ENCODE measurements at places on chromosomes 12 and 14.

DNA sequence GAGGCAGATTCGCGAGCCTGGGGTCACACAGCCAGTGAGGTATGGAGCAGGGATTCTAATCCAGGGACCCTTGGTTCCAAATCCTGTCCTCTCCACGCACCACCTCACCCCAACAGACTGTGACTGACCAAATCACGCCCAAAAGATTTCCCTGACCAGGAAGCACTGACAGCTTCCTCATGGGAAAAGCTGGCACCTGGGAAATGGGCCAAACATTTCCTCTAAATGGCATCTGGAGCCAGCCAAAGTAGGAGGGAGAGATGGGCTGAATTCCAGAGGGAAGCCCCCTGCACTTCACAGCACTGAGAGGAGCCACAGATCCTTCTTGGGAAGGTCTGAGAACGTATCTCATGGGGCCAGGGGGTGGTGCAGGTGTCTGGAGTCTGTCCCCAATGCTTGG lies 28.8 kb downstream of the CCDC92 start:
- no peak for DNase-seq

GRCh38 chr12:109944561-109945359 lies 44.7 kb downstream of the TCHP start:
- DNase-seq, result no peak

DNA sequence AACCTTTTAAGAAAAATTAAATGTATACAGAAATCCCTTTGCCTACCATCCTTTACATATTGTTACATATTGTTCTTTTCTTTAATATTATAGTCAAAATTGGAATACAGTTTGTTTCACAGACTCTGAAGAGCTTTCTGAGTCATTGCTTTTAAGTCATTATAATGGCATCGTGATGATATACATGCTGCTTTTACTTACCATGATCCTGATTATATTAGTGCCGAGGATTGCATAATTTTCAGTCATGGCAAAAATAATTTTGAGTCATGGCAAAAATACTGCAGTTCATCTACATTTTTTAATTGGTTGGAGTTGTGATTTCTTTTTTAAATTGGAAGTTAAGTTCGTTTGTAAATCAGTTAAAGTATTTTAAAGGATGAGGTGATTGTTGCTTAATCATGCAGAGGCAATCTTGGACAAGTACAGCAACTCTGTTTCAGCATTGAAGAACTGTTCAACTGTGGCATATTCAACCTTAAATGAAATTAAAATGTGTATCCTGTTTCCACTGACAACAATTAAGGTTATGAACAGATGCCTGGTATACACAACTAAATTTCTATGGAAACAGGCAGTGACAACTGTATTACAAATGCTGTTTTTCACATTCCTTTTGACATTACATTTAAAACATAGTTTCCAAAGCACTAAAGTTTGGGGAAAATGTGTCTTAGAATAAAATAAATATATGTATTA lies 142.3 kb downstream of the PCNX1 start:
- no peak for DNase-seq

- DNase-seq, result no peak
Observed at GRCh38 chr12:107992870-107993451, 136.1 kb upstream of the WSCD2 start.

- no peak for DNase-seq
Observed at GRCh38 chr14:30443368-30444007, 115.5 kb upstream of the G2E3 start.

DNA sequence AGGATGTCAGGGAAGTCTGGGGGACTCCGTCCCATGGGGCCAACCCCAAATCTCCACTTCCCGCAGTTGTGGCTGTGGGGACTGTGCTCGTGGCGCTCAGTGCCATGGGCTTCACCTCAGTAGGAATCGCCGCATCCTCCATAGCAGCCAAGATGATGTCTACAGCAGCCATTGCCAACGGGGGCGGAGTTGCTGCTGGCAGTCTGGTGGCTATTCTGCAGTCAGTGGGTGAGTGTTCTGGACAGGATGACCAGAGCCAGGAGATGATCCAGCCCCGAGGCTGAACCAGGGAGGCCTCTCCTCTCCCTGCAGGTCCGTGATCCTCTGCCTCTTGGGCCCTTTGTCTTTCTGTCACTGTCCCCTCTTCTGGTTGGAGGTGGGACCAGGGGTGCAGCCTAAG lies 8.8 kb upstream of the IFI27 start:
- DNase-seq, result no peak

- DNase-seq, result no peak
Observed at GRCh38 chr12:11879306-11879705, 191.4 kb upstream of the BCL2L14 start.

GRCh38 chr12:111298582-111299436 lies 70.1 kb downstream of the PHETA1 start:
- DNase-seq, result no peak

- DNase-seq, result no peak
Observed at GRCh38 chr12:57473886-57474285, 5.8 kb downstream of the ARHGAP9 start.

- DNase-seq, result no peak
Observed at GRCh38 chr12:105226219-105226618, 9.8 kb downstream of the APPL2 start.

DNA sequence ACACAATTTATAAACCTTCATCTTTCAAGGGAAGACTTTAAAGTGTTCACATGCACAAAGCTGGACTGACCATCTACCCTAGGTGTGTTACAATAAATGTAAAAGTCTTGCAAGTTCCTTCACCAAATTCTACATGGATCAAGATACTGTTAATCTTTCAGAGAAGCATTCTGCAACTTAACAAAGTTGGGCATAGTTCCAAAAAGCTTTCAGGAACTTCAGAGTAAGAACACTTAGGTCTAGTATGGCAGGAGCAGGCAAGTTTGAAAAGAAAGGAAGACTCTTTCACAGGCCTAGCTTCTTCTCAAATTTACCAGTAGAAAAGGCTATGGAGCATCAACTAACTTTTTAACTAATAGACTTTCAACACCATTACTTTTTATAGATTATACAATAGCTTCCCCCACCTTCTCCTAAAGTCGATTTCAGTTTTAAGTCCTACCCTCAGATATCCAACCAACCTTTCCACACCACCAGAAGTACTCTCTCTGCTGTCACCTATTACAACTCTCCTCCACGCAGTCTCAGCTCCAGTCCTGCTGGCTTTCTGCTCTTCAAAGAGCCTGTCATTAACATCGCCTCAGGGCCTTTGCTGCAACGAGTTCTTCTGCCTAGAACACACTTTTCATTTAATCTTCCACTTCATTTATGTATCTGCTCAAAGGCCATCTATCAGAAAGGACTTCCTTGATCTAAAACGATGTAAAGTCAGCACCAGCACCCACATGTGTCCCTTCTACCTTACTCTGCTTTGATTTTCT lies 333.9 kb downstream of the CEP128 start:
- DNase-seq, result no peak

- no peak for DNase-seq
Observed at GRCh38 chr12:95548056-95548538, 3.2 kb downstream of the USP44 start.

- DNase-seq, result no peak
Observed at GRCh38 chr12:32047357-32048212, 59.1 kb upstream of the BICD1 start.

DNA sequence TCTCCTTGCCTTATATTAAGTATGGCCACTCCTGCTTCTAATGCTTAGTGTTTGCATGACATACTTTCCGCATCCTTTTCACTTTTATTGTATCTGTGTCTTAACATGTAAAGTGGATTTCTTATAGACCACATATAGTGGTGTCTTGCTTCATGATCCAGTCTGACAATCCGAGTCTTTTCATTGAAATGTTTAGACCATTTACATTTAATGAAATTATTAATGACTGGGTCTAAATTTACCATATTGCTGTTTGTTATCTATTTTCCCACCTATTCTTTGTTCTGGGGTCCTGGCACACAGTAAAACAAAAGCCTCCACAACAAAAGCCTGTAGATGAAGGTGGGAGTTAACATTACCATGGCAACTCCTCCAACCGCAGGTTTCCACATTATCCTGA lies 22.9 kb downstream of the ERH start:
- no peak for DNase-seq

GRCh38 chr14:104972301-104973134 lies 5.7 kb downstream of the AHNAK2 start:
- no peak for DNase-seq

DNA sequence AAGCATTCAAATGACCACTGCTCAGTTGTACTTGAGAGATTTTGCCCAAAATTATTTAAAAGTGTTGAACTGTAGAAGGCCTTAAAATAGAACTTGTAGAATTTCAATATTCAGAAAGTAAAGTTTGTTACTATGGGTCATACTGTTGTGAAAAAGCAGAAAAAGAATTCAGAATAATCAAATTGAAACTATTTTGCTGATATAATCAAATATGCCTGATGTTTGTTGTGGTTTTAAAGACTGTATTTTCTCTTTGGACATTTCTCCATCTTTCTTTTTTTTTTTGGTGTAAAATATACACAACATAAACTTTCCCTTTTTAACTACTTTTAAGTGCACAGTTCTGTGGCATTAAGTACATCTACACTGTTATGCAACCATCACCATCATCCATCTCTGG lies 374.7 kb downstream of the APAF1 start:
- no peak for DNase-seq

- no peak for DNase-seq
Observed at GRCh38 chr12:45402288-45402687, 186.4 kb downstream of the ANO6 start.

DNA sequence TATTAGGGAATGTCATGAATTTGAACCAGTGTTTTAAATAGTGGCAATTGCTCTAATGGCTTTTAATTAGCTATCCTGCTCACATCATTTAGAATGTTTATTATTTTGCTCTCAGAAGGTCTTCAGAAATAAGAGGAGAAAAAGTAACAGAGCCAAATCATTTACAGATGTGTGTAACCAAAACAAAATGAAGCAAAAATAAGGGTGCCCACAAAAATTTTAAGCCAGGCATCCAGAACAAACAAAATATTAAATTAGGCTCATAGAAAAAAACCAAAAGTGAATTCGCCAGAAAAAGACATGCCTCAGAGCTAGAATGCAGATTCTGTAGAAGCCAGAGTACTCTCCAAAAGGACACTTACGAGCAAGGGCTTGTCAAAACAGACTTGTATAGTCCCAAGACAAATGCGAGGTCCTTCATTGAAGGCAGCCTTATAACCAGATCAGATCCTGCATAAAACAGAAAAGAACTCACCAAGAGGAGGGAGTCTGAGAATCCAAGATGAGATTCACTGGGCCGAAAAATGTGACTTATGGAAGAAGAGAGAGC lies 20.2 kb upstream of the SERPINA1 start:
- DNase-seq, result no peak

DNA sequence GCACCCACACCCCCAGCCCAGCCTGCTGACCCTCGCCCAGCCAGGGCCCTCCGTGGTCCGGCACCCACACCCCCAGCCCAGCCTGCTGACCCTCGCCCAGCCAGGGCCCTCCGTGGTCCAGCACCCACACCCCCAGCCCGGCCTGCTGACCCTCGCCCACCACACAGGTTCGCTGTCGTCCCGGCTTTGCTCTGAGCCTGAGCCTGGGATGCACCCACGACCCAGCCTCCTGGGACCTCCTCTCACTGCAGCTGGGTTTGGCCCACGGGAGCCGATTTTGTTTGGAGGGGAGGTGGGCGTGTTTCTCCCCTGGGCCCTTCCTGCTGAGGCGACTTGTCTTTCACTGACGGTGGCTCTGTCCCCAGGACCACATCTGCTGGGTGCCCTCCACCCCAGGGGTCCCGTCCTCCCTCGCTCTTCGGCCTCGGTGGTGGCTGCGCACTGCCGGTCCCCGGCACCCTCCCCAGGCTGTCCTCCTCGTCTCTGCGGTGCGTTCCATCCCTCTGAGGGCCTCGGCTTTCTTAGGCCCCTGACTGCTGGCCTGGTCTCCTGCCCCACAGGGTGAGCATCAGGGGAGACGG lies 83.8 kb downstream of the GALNT9 start:
- no peak for DNase-seq

DNA sequence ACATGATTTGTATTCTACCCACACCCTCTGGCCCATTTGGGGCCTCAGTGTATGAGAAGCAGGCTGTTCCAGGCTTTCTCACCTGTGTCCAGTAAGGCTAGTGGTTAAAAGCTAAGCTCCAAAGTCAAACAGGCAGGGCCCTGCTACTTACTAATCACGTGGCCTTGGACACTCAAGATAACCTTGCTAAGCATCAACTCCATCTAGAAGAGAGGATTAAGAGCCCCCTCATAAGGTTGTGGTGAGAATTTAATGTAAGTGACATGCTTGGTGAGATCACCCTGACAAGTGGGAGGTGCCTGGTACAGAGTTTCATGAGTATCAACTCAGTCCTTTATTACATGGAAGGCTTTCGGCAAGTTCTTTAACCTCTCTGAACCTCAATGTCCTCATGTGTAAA lies 17.8 kb downstream of the ACSM4 start:
- DNase-seq, result no peak

DNA sequence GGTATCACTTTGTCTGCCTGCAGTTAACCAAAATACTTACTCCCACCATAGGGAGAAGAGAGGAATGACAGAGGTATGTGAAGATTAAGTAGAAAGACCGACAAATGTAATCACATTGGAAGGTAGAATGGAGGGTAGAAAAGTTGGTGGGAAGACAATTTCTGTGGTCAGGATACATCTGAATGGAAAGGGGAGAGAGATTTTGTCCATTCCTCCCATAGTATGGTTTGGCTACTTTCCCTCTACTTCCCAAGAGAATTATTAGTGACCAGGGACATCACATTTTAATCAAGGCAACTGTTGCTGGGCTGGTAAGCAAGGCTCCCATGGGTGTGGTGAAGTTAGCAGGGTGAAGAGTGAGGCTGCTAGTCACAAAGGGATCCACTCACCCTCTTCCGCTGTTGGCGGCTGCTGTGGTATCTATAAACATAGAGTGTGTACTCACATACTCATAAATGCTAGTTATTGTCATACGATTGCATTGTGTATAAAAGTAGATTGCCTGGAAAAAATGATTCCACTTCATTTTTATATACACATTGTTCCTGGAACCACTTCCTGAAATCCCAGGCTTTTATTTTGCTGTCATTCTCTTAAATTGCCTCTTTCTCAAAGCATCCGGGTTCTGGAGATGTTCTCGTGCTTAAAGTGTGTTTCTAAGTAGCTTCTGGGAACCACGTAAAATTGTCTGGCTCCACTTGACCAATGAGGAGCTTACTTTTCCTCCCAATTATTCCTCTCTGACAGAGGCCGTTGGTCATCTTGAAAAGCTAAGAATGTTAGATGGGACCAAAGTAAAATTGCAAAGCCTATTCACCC lies 413.1 kb downstream of the ZFP36L1 start:
- no peak for DNase-seq

DNA sequence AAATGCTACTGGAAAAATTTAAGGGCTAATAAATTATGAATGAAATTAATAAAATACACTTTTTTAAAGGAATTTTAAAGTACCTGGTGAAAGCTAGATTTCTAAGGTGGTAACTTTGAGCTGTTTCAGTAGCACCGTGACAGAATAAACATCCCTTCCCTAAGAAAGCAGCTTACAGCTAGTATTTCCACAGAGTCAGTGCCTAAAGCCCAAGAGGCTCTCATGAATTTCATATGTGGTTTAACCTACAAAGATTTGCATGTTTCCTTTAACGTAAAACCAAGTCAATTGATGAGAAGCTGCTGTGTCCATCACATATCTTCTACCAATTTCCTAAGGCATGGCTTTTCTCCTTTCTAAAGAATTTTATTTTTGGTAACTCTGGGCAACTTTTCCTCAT lies 56.8 kb downstream of the IFNG start:
- no peak for DNase-seq

Measured in stimulated activated CD8-positive, alpha-beta memory T cell treated with anti-CD3 and anti-CD28 coated beads, Interleukin-4, amount 100 ng/mL, for 1 hour (primary cell).